ENCODE measurements at places on chromosomes 13 and 19.

GRCh38 chr19:35266520-35267352, 2.0 kb upstream of the USF2 start:
- DNase-seq, result peak; percentile 62

- no peak for DNase-seq
Measured at GRCh38 chr13:66933994-66934393, 296.1 kb downstream of the PCDH9 start.

- no peak for DNase-seq
Measured at GRCh38 chr13:52961256-52961910, 67.2 kb upstream of the OLFM4 start.

GRCh38 chr13:21435687-21436151, 23.4 kb downstream of the ZDHHC20 start:
- no peak for DNase-seq

GRCh38 chr13:28817204-28817603, 2.9 kb upstream of the MTUS2 start:
- no peak for DNase-seq

GRCh38 chr19:39277598-39277997, 9.4 kb downstream of the IFNL2 start:
- no peak for DNase-seq

- DNase-seq, result no peak
Measured at GRCh38 chr19:10587022-10587838, at the start of gene AP1M2. Gene AP1M2 (minus strand): TSS chr19:10587312. CDS start chr19:10587231, 81 bp downstream.

DNA sequence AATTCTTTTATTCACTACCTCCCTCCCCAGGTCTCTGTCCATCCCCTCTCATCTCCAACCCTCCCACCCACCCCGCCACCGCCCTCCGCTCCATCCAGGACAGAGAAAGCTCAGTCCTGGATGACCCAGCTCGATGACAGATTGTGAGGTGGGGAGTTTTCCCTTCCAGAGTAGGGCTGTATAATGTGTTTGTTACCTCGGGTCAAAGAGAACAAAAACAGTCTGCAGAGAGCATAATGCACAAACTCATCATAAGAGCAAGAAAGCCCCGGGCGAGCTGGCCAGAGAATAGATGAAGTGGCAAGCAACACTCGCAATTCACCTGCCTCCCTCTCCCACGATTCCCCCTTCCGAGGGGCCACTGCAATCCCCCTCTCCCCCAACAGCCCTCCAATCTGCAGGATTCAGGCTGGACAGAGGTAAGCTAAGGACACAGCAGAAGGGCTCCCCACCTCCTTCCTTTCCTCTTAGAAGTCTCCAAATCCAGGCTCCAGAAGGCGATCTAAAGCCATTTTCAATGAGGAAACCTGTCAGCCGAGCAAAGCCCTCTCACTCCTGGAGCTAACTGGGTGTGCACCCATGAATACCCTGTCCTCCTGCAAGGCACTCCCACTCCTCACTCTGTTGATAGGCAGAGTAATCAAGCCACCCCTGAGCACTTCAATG, 2.6 kb downstream of the CACNA1A start:
- DNase-seq, result no peak

DNA sequence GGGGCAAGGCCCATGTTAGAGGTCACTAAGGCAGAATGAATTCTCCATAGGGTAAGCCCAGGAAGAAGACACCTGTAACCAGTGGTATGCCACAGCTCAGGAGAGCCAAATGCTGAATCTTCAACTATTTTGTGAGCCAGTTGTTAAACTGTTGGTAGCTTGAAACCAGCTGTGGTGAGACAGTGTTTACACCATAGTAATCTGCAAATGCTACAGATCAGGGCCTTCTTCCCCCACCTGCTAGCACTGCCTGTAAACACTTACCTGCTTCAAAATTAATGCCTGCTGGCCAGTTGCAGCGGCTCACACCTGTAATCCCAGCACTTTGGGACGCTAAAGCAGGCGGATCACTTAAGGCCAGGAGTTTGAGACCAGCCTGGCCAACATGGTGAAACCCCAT, 12.1 kb downstream of the FBXL12 start:
- no peak for DNase-seq

GRCh38 chr19:15254547-15254946, 22.3 kb upstream of the EPHX3 start:
- no peak for DNase-seq

- peak; percentile 92 for DNase-seq
Measured at GRCh38 chr19:46471116-46471733, at the start of gene PNMA8A. Gene PNMA8A (minus strand): TSS chr19:46471563. CDS start chr19:46471035, 528 bp downstream.

GRCh38 chr13:76289558-76289957, 596.6 kb downstream of the KCTD12 start:
- no peak for DNase-seq

GRCh38 chr13:46914341-46914740, 17.5 kb upstream of the HTR2A start:
- DNase-seq, result no peak
